ENCODE measurements at places on chromosomes 7 and 10.

- no peak for DNase-seq
Measured at GRCh38 chr10:24744946-24745345, 21.3 kb upstream of the ARHGAP21 start.

- DNase-seq = peak; percentile 50
Measured at GRCh38 chr10:89164080-89164479, 43.0 kb downstream of the CH25H start.

- no peak for DNase-seq
Measured at GRCh38 chr7:67890316-67890715, 893.7 kb downstream of the TYW1 start.

- no peak for DNase-seq
Measured at GRCh38 chr10:34736976-34737771, 77.9 kb downstream of the PARD3 start.

Measured in MV-4-11 (cell line).